Colonic mucosa (tissue), 4 donors: ENCODE measurements at places on chromosomes 12 and 14.
A peak's percentile ranks its signal among the peaks of the same experiment; 100 is the strongest.

DNA sequence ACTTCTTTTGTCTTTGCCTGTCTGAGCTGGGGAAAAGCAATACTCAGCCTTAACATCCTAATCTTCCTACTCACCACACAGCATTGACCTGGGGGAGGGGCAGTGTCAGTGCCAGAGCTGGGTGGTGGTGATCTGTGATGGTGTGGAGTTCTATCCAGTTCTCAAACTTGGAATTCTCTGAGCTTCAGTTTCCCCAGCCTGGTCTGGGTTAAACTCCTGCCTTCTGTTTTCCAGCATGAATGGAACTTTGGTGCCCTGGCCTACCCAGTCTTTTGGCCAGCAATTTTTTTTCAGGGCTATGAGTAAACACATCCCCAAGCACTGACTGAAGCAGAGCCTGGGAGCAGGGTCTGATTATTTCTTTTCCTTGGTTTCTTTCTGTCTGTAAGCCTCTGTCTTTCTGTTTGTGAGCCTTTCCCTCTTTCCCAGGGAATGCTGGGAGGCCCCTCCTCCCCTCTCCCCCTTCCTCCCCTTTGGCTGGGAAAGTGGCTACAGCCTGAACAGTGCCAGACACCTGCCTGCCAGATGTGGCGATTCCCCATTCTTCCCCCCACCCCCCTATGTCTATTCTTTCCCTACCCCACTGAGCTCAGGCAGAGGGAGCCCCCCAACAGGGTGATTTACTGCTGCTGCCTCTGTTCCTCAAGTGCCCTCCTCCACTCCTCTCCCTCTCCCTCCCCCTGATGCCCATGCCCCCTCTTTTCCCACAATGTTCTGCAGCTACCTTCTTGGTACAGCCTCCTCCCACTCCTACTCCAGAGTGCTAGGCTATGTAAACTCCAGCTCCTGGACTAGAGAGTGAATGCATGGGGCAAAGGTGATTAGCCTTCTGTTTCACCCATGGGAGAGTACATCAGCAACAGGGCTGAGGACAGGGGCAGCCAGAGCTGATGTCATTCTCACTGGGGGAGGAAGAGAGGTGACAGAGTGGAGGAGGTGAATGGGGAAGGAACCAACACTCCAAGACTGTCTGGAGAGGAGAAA, 11.1 kb downstream of the GPR84 start:
- no peaks in the 10 kb centered on the region for H3K27me3 ChIP-seq
- no peak overlapping the region for H3K4me3 ChIP-seq
- H3K27ac ChIP-seq = no peak overlapping the region

GRCh38 chr12:40031965-40032364, 73.9 kb downstream of the SLC2A13 start:
- H3K27me3 ChIP-seq = no peaks in the 10 kb centered on the region
- H3K4me3 ChIP-seq = no peak overlapping the region
- H3K36me3 ChIP-seq = no peaks in the 10 kb centered on the region

- no peak overlapping the region for H3K4me3 ChIP-seq
- no peaks in the 10 kb centered on the region for H3K4me1 ChIP-seq
- H3K36me3 ChIP-seq = no peaks in the 10 kb centered on the region
- no peak overlapping the region for H3K27ac ChIP-seq
These were observed 31.9 kb upstream of the IFNG-AS1 start for GRCh38 chr12:67957383-67957782.

- H3K4me1 ChIP-seq = no peaks in the 10 kb centered on the region
- H3K36me3 ChIP-seq = peaks cover 6% of the 10 kb centered on the region
- H3K27ac ChIP-seq = no peak overlapping the region
- DNase-seq = no peak
- no peak overlapping the region for H3K4me3 ChIP-seq
These were observed 27.2 kb downstream of the SLC15A4 start for GRCh38 chr12:128796439-128797118.

DNA sequence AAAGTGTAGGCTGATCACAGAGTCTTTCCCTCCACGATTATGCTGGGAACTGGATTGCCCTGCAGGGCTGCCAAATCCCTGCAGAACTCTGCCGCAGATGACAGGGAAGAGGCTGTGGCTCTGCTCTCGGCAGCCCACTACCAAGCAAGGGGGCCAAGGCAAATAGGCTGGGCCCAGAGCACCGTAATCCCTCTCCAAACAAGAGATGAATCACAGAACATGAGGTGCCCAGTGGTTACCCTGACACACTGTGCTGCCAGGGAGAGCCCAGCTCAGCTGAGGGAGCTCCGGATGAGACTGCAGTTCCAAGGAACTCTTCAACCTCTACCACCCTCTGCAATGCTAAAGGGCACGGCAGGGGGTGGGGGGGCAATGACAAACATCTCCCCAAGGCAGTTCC, 33.9 kb downstream of the STON2 start:
- no peak for DNase-seq
- H3K27me3 ChIP-seq = no peaks in the 10 kb centered on the region
- H3K4me3 ChIP-seq = no peak overlapping the region
- no peaks in the 10 kb centered on the region for H3K4me1 ChIP-seq

DNA sequence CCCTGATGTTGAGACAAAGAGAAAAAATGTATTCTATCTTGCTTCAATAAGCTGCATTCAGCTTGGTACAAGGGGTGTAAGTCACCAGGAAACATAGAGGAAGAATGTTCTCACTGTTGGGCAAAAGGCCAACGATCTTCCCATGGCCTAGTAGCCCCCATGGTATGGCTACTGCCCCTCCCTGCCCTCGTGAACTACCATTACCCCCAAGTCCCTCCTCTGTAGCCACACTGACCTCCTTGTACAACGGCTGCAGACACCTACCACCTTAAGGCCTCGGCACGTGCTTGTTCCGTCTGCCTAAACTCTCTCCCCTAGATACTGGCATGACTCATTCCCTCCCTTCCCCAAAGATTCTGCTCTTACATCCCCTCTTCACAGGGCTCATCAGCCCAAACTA, 81.9 kb upstream of the ANO2 start:
- H3K4me1 ChIP-seq = no peaks in the 10 kb centered on the region
- DNase-seq = no peak
- no peak overlapping the region for H3K27ac ChIP-seq

DNA sequence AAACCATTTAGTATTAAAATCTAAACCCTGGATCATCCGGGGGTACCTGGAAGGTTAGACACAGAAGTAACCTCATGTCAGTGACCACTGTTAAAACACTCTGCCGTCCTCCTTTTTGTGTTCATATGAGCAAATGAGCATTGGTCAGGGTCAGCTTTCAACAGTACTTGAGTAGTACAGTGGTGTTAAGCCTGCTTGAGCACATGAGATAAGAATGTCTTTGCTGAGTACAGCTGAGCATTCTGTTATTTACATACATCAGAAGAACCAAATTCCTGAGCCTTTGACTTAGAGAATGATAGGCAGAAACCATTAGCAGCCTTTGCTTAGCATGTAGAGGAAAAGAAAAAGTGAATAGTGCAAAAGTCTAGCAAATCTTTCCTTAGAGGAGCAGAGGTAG, 38.6 kb upstream of the LRTM2 start:
- H3K4me3 ChIP-seq = no peak overlapping the region
- H3K27me3 ChIP-seq = no peaks in the 10 kb centered on the region
- no peaks in the 10 kb centered on the region for H3K4me1 ChIP-seq
- no peak overlapping the region for H3K27ac ChIP-seq
- no peak for DNase-seq
- peaks cover 8% of the 10 kb centered on the region for H3K36me3 ChIP-seq

DNA sequence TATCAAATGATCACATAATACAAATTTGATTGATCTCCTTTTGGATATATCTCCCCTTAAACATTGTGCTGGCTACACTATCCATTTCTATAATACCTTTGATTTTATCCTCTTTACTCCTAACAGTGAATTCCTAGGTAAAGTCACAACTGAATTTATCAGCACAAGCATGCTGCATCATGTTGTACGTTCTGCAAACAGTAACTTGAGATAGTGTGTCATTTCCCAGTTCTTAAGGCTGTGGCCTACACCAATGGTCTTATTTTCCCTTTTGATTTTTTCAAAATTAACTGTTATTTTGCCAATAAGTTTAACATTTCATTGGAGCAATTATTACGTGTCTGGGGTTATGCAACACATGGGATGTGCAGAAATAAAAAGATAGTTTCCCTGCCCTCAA, 24.8 kb downstream of the PRKCH start:
- H3K4me1 ChIP-seq = no peaks in the 10 kb centered on the region
- no peak overlapping the region for H3K27ac ChIP-seq
- no peaks in the 10 kb centered on the region for H3K36me3 ChIP-seq

DNA sequence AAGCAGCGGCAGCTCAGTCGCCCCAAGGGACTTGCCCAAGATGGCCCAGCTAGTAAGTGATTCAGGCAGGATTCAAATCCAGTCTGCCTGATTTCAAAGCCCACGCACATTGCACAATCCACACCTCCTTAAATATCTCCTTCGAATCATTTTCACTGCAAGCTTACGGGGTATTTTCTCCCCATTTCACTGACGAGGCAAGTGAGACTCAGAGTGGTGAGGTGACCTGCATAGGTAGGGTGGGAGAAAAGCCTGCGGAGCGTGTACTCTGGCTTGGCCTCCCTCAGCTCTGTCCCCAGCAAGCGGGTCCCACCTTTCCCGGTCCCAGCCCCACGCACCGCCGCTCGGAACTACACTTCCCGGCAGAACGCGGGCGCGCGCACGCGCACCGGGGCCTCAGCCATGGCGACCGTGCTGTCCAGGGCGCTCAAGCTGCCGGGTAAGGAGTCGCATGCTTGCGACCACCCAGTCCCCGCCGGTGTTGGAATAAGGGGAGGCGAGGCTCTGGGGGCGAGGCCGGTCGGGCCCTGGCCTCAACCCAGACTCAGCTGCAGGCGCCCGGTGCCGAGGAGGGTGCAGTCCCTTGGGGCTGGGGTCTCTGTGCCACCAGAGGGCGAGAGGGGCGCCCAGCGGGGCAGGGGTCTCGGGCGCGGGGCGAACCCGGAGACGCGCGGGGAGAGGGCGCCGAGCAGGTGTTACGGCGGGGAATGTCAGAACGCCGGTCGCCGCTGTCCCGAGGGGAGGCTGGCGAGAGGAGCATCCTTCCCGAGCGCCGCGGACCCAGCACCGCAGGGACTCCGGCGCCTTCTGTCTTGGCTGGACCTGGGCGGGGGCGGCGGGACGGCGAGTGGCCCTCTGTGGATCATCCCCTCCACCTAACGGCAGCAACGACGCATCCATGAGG, at the start of gene FAM234B:
Gene FAM234B (plus strand): TSS at position 380 of the 904 bp plus-strand sequence. CDS start 23 bp downstream, at position 403.
- DNase-seq = peak; percentile 74
- H3K4me1 ChIP-seq = peaks cover 8% of the 10 kb centered on the region
- H3K27ac ChIP-seq = no peak within 1 kb of the TSS
- H3K27me3 ChIP-seq = peaks cover 30% of the 10 kb centered on the region
- peak within 1 kb of the TSS; percentile 80 for H3K4me3 ChIP-seq

- no peak for DNase-seq
- H3K4me1 ChIP-seq = no peaks in the 10 kb centered on the region
- no peaks in the 10 kb centered on the region for H3K27me3 ChIP-seq
These were observed 15.0 kb upstream of the MDM2 start for GRCh38 chr12:68792952-68793351.

GRCh38 chr12:65946821-65947220, 122.5 kb downstream of the HMGA2 start:
- H3K27me3 ChIP-seq = no peaks in the 10 kb centered on the region
- no peak overlapping the region for H3K27ac ChIP-seq
- no peak for DNase-seq
- H3K4me1 ChIP-seq = no peaks in the 10 kb centered on the region

- H3K27ac ChIP-seq = no peak overlapping the region
- H3K36me3 ChIP-seq = no peaks in the 10 kb centered on the region
- no peak for DNase-seq
- no peaks in the 10 kb centered on the region for H3K27me3 ChIP-seq
These were observed 88.5 kb downstream of the ADGRD1 start for GRCh38 chr12:131041968-131042833.

DNA sequence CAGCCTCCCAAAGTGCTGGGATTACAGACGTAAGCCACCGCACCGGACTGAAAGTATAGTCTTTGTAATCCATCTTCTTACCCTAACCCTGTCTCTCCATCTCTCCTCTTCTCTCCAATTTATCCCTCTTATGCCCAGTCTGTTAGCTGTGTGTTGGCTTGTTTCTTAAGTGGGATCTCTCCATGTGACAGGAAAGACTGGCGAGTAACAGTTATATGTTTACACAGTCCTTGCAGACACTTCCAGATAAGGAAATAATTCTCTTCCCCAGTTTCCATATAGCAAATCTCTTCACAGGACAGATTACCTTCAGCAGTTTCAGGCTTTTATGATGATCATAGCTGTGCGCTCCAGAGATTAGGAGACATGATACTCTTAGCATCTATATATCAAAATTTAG, 16.0 kb upstream of the DIP2B start:
- H3K4me3 ChIP-seq = no peak overlapping the region
- no peaks in the 10 kb centered on the region for H3K36me3 ChIP-seq
- no peaks in the 10 kb centered on the region for H3K4me1 ChIP-seq
- no peak for DNase-seq
- no peak overlapping the region for H3K27ac ChIP-seq

- H3K4me1 ChIP-seq = no peaks in the 10 kb centered on the region
- DNase-seq = no peak
- H3K36me3 ChIP-seq = no peaks in the 10 kb centered on the region
- no peaks in the 10 kb centered on the region for H3K27me3 ChIP-seq
- H3K4me3 ChIP-seq = no peak overlapping the region
- no peak overlapping the region for H3K27ac ChIP-seq
These were observed 72.8 kb upstream of the ARHGAP5 start for GRCh38 chr14:32004300-32004699.

DNA sequence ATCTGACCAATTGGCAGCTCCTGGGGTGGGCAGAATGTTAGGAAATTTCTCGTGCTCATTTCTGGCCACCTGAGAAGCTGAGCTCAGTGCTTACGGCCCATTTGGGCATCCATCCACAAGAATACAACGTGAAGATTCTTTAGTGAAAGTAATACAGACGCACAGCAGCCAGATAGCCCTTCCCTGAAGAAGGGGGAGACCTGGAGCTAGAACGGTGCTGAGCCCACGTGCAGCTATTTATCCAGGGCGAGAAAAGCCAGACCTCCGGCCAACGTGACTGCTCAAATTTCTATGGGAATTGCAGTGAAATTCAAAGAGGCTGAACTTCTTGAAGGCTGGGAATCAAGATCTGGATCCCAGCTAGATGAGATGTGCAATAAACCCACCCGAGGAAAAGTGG, 20.7 kb downstream of the NID2 start:
- no peak overlapping the region for H3K27ac ChIP-seq
- H3K4me1 ChIP-seq = no peaks in the 10 kb centered on the region
- no peak overlapping the region for H3K4me3 ChIP-seq
- no peak for DNase-seq
- H3K36me3 ChIP-seq = no peaks in the 10 kb centered on the region
- H3K27me3 ChIP-seq = no peaks in the 10 kb centered on the region
